ENCODE measurements at places on chromosomes 1 and 21.

- DNase-seq, result no peak
These were observed 23.4 kb downstream of the WDR4 start for GRCh38 chr21:42855937-42856335.

- no peak for DNase-seq
These were observed 50.2 kb upstream of the VTCN1 start for GRCh38 chr1:117260761-117261423.

- DNase-seq, result peak; percentile 42
These were observed 21.6 kb upstream of the BCL10 start for GRCh38 chr1:85297855-85298629.

DNA sequence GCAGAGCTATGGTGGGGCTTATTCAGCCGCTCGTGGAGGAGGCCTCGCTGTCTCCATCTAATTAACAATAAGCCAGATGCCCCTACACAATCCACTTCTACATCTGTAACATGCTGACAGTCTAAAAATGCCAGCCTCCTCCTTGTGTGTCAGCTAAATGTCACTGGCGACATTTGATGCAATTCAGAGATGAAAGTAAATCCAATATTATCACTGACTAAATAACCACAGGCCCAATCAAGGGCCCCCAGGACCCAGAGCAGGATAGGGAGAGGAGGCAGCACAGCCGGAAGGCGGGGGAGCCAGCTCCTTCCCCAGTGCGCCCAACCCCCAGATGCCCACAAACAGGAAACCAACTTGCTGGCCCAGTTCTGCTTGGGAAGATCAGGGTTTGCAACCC, 76.6 kb downstream of the DMRTA2 start:
- no peak for DNase-seq

DNA sequence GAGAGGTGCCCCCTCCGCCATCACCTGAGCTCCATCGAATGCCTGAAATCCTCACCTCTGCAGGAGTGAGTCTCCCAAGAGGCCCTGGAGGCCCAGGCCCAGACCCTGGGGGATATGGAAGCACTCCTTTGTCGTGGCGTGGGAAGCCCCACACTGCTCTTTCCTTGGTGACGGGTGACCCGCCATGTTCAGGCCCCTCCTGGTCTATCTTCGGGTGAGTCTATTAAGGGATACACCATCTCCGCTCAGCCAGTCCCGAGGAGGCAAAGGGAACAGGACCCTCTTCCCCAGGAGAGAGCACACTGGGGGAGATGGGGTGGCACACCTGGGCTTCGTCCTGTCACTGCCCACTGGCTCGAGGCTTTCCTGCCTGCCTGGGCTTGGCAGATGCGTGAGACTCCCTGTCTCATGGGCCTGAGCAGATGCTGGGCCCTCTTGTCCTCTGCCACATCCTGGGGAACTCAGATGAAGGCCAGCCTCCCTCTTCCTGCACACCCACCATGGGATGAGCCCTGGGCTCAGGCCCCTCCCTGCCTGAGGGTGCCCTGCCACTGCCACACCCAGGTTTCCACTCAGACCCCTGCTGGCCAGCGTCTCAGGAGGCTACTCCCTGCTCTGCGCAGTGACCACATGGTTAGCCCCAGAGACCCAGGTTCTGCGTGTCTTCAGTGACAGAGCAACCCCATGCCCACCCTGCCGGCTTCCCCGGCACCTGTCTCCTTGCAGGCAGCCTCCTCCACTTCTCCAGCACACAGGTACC, 3.8 kb upstream of the NPHP4 start:
- DNase-seq, result no peak

DNA sequence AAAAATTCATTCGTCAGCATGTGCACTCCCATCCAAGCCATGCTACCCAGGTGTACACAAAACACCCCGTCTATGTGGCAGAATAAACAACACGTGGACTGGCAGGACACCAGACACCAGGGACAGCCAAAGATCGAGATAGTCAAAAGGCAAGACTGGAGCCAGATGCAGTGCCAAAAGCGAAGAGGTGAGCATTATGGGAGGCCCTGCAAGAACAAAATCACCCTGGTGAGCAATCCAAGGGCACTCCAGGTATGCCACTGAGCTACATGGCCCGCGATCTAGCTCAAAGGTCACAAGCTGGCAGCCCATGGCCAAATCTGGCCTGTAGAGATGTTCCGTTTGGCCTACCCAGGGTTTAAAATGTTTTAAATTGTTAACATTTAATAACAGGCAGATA, 33.7 kb downstream of the PLPP3 start:
- DNase-seq, result no peak

- DNase-seq, result no peak
These were observed 1.0 kb upstream of the BACH1 start for GRCh38 chr21:29297483-29298347.

DNA sequence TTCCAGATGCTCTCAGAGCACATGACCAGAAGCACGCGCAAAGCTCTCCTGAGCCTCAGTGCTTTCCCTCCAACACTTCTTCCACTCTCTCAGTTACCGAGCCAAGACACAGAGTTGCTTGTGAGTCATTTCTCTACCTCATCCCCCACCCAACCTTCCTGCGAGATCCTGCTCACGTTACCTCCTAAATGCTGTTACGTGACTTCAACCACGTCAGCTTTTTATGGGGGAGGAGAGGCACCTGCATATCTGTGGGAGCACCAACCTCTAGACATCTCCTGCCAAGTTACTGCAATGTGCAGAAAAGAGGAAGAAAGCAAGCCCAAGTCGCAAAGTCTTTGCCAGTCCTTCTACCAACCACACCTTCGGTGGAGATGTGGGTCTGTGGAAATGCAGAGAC, 27.2 kb upstream of the ERG start:
- DNase-seq, result no peak

- no peak for DNase-seq
These were observed 110.8 kb downstream of the PLPP3 start for GRCh38 chr1:56468518-56468917.
